ENCODE measurements at places on chromosomes 6 and 20.
A peak's percentile ranks its signal among the peaks of the same experiment; 100 is the strongest.

- no peak for DNase-seq
Observed at GRCh38 chr20:38501858-38502436, 29.3 kb downstream of the RALGAPB start.

GRCh38 chr6:106870069-106870468 is 104.5 kb downstream of the CD24 start:
- DNase-seq = peak; percentile 61

GRCh38 chr6:11050731-11051130 is 6.6 kb upstream of the ELOVL2 start:
- DNase-seq = no peak

DNA sequence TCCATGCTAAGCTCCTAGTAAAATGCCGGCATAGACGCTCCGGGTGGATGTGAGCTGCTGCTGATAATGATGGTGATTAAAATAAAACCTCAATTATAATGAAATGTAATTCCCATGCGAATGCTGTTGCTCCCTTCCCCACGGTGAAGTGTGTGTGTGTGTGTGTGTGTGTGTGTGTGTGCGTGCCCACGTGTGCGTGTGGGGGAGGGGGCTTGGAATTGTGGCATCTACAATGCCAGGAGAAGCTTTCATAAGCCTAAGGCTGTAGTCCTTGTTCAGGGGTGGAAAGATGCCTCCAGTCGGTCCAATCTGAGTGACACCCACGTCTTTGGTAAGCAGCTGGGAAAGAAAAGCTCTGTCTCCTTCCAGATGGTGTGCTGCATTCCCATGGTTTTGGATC is 137.9 kb downstream of the CDH26 start:
- DNase-seq = no peak

GRCh38 chr6:69362209-69362608 is 434.6 kb downstream of the LMBRD1 start:
- DNase-seq = no peak

DNA sequence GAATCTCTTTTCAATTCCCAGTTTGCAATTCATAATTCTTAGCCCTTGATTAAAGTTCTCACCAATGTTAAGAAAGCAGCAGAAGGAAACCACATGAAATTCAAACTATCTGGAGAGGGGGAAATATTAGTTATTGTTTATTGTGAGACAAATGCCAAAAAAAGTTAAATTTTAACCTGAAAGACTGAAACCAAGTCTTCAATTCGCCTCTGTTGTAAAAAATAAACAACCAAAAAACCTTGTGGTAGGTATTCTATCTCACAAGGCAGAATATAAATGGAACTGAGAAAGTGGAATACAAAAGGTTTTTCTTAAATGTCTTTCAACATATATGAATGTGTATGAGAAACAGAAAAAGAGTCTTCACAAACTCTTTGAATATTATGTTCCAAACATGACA is 24.8 kb downstream of the TMX4 start:
- DNase-seq = no peak

- DNase-seq = no peak
Observed at GRCh38 chr6:18507561-18507960, 120.4 kb downstream of the RNF144B start.

DNA sequence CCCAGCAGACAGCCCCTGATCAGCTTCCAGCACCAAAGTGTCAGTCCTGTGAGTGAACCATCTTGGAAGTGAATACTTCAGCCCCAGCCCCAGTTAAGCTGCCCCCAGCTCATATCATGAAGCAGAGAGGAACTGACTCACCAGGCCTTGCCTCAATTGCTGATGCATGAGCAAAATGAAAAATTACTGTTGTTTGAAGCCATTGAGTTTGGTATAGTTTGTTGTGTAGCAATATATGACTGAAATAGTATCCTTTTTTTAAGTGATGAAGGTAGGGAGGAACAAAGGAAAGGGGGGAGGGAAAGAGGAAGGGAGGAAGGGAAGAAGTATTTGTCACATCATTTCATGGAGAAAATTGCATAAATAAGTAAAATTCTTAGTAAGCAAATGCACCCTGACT is 266.4 kb downstream of the MAFB start:
- no peak for DNase-seq

DNA sequence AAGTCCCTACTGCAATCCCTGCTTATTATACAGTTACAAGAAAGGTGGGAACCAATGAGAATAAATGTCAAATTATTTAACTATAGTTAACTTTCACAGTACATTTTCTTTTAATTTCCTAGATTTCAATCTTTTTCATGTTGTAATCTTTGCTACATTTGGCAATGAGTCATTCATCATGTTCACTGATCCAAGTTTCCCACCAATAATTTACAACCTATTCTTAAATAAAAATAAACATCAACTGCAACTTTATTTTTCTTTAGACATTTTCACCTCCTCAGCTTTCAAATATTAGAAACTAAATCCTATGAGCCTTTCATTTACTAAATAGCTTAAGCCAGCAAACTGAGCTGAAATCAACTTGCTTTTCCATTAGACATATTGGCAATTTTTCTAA is 541.3 kb upstream of the BTBD3 start:
- DNase-seq = no peak

DNA sequence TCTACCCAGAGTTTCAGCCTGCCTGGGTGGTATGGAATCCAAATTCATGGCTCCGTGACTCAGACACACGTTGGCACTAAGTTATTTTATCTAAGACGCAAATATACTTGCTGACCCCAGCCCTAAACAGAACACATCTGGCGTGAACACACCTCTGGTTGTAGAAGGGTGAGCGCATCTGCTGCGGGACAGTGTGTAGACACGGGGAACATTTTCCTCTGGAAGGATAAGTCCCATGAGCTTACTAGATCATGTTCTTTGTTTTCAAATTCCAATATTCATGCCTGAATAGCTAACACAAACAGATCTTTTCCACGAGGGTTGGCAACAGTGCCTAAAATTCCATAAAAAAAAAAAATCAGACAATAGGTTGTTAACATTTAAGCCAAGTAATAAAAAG is 87.8 kb downstream of the TMEM170B start:
- no peak for DNase-seq

DNA sequence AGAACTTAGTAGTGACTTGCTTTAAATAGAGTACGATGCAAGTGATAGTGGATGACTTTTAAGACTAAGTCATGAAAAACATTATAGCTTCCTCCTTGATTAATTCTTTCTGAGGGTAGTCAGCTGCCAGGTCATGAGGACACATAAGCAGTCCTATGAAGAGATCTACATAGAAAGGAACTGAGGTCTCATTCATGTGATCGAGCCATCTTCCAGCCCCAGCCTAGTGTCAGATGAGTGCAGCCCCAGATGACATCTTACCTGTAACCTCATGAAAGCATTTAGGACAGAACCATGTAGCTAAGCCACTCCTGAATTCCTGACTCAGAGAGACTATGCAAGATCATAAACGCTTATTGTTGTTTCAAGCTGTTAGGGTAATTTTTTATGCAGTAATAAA is 67.7 kb downstream of the AK9 start:
- DNase-seq = no peak

- DNase-seq = peak; percentile 74
Observed at GRCh38 chr6:132202574-132202973, 198.7 kb downstream of the MOXD1 start.

- DNase-seq = no peak
Observed at GRCh38 chr6:41498968-41499599, 47.1 kb upstream of the FOXP4 start.

DNA sequence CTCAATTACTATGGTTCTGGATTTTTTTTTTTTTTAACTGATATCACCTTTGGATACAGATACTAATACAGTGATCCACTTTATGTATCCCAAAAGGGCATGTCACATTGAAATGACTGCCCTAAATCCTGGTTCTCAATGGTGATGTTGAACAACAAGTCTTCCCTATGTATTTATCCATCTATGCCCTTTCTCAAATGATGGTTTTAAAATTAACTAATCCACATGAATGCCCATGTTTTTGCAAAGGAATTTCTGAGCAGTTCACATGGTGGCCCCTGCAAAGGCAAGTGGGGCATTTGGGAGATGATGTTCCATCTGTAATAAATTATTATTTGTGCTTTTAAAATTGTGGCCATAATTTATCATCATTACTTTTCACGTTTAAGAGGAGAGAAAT is 2.7 kb downstream of the ADGRB3 start:
- DNase-seq = no peak

DNA sequence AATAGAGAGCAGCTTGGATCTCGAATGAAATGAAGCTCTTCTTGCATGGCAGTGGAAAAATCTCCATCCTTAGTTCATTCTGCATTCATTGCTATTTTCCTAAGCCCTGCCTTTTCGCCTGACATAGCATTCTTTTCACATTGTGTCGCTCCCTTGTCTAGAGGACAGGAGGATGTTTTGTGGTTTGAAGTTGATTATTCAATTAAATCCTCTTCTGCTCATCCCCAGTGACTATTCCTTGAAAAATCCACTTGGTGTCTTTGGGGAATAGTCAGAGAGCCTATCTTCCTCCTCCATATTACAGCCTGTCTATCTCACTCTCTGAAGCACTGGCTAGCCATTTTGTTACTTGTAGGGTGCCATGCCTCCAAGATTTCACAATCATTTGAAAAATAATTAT is 161.2 kb downstream of the KLHL32 start:
- DNase-seq = peak; percentile 5

GRCh38 chr20:6837730-6838129 is 70.2 kb downstream of the BMP2 start:
- DNase-seq = no peak

DNA sequence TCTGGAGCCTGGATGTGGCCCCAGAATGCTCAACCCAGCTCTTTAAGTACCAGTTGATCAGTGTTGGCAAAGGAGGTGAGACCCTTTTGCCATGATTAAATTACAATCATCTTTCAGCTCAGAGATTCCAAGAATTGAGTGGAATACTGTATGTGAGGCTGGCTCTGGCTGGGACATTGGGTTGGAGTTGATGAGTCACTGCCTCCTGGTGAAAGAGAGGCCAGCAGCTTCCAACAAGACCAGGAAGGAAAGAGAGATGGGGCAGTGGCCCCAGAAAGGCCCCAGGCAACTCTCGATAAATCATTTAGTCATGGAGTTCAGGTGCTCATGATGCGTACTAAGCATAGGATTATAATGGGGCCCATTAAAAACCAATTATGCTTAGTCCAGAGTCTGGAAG is 2.1 kb downstream of the TGM6 start:
- no peak for DNase-seq

DNA sequence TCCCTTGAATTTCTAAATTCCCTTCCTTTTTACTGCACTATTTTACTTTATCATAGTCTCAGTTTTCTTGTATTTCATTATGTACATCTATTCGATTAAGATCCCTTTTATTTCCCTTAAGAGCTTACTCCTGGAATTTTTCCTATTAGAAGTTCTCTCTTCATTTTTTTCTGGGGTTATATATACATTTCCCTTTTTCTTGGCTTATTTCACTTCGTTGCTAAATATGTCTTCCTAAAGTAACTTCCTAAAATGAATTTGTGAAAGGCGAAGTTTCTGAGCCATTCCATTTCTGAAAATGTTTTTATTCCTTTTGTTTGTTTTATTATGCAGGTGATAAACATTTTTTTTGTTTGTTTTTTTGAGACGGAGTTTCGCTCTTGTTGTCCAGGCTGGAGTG is 5.9 kb upstream of the CD109 start:
- no peak for DNase-seq

DNA sequence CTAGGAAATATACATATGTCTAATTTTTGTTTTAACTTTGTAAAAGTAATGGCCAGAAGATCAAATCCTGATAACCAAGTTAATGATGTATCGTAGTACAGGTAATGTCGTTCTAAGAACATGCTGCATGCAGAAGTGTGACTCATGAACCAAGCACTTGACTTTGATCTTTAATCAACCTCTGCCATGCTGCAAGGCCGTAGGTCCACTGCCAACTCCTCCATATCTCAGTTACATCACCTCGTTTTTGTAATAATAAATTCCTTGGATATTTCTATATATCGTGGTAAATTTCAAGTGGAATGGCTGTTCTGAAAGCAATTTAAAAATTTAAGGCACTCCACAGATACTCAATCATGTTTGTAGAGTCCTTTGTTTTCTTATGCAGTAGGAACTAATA is 771.7 kb downstream of the EPHA7 start:
- DNase-seq = no peak

- no peak for DNase-seq
Observed at GRCh38 chr20:2775139-2775538, 25.3 kb downstream of the CPXM1 start.

DNA sequence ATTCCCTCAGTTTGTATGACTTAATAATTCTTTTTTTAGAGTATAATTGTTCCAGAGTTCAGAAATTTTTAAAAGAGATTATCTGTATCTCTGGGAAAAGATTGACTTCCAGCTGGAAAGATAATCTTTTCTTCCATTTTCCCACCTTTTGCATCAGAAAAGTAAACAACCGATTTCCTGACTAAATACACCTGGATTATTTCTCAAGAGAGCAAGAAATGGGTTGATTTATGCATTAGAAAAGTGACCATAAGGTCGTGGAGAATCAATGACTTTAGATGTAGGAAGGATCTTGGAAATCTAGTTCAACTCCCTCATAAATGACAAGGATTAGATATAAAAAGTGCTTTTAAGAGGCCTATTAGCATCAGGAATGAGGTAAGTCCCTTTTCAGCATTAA is 79.9 kb downstream of the SGK1 start:
- no peak for DNase-seq

GRCh38 chr20:40251284-40251932 is 437.6 kb downstream of the MAFB start:
- no peak for DNase-seq

- DNase-seq = no peak
Observed at GRCh38 chr20:46544576-46544975, 5.9 kb downstream of the OCSTAMP start.

DNA sequence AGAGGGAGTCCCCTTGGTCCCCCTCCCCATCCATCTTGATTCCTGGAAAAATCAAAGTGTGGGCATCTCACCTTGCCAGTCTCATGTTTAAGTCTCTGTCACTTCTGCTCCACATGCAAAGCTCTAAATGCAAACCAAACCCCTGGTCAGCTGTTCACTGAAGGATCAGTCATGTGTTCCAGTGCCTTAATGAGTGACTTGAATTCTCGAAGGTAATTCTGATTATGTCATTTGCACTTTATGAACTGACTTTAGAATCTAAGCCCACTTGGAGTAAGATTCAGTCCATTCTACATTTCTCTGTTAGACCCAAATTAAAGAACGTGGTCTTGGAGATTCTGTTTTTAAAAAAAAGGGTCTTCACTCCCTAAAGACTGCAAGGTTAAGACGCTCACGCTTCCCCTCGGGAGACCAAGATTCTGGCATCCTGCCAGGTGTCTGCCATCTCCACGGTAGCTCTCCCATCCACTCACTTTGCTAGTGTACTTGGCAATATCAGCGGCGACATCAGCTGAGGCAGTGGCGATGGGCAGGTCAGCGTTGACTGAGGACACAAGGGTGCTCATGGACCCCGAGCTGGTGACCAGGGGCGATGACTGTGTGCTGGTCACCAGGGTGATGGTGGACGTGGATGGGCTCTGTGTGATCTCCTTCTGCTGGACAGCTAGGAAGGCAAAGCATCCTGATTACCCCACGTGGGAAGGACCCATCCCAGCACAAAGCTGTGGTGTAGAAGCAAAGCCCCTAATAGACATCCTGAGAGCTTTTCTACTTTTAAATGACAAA is 120.5 kb downstream of the ZMYND8 start:
- DNase-seq = no peak

Measured in AG04449 (cell line).